ENCODE measurements at places on chromosomes 7 and 10.

DNA sequence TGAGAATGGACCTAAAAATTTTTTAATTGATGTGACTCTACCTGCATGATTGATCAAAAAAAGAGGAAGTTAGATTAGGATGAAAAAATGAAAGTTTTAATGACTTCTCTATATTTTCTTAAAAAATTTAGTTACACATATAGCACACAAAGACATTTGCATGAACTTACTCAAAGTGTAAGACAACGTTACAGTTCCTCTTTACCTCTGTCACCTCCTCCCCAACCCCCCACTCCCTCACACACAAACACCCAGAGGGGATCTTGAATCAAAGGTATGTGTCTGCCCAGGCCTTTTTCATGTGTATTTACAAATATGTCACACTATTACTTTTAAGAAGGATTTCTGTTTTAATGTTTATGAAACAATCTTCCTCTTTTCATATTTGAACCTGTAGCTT is 20.6 kb upstream of the CDCA7L start:
- no peak for DNase-seq

GRCh38 chr7:127600885-127601284 is 7.3 kb downstream of the FSCN3 start:
- DNase-seq = no peak

DNA sequence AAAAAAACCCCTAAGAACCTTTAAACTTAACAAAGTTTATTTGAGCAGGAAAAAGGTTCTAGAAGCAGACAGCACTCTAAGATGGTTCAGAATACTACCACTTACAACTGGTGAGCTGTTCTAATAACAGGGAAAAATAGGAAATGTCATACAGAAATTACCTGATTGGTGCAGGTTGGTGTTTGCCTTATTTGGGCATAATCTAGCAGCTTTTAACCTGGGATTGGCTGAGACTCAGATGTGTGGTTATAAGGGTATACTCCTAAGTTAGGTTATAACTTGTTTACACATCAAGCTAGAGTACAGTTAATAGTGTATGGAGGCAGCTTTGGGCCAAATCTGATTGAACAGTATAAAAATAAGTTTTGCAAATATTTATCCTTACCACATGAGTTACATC is 59.8 kb downstream of the MAPK8 start:
- DNase-seq = no peak

GRCh38 chr10:102384053-102384452 is 11.5 kb upstream of the NFKB2 start:
- no peak for DNase-seq

- no peak for DNase-seq
Measured at GRCh38 chr10:82492647-82493046, 617.7 kb downstream of the NRG3 start.

GRCh38 chr7:14936554-14936953 is 34.0 kb upstream of the DGKB start:
- no peak for DNase-seq

All from heart left ventricle (tissue), 16 donors.